Ascending aorta (tissue), 2 donors: ENCODE measurements at places on chromosomes 4 and X.

DNA sequence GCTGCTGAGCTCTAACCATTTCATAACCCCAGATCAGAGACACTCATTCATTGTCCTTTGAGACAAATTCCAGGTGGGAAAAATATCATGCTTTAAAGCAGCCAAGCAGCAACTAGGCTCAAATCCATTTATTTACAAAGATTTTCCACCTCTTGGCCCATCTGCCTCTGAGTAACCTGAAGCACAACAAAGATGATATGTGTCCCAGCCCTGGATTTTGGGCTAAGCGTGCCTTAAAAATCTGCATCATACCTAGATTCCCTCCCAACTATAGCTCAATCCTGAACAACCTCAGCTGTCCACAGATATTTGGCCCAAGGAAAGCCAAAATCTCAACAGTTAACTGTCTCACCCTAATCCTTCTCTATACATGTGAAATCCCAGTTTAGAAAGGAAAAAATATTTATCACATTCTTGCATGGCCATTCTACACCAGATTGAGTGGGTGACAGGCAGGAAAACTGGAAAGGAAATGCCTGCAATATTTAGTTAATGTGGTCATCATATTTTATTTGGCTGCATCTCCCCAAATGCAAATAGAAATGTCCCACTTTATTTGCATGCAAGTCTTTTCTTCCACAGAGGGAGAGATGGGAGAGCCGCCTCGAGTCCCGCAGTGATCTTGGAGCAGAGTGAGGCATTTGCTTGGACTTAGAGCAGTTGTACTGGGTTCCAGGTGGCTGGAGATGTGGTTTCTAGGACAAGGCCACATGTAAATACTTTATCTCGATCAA lies 146.4 kb upstream of the EOLA2 start:
- no peak for DNase-seq

- no peak for DNase-seq
These were observed 147.2 kb upstream of the WDFY3 start for GRCh38 chr4:85113706-85114105.

- no peak for DNase-seq
These were observed 193.4 kb upstream of the EDNRA start for GRCh38 chr4:147287588-147287890.

GRCh38 chr4:185888676-185889075 lies 76.7 kb upstream of the SORBS2 start:
- DNase-seq: no peak

DNA sequence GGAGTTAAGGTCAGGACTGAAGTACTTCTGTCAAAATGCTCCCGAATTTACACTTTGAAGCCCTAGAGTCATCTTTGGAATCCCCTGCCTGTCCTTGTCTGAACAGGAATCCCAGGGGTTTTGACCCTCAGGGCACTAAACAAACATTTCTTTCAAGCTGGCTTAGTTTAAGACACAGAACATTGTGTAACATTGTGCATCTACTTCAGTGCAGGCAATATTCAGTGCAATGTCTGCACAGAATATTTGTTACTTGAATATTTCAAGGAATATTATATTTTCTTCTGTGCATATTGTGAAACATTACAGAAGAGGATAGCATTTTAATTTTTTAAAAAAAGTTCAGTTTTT lies 763.4 kb downstream of the PCDH18 start:
- DNase-seq: no peak

DNA sequence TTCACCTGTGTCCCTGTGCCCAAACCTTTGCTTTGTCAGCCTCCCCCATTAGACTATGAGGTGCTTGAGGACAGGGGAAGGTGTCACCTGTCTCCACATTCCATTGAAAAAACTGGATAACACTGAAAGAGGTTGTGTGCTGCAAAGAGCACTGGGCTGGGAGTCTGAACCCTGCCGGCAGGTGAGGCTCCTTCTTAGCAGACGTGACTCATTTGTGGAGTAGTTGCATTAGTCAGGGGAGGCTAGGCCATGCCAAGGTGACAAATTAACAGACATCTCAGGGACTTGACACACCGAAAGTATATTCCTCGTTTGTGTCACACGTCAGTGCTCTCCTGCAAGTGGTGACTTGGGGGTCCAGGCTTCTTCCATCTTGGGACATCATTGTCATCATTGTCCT lies 95.9 kb upstream of the STX18 start:
- DNase-seq: no peak

GRCh38 chr4:134668237-134668636 lies 466.6 kb upstream of the PABPC4L start:
- no peak for DNase-seq

DNA sequence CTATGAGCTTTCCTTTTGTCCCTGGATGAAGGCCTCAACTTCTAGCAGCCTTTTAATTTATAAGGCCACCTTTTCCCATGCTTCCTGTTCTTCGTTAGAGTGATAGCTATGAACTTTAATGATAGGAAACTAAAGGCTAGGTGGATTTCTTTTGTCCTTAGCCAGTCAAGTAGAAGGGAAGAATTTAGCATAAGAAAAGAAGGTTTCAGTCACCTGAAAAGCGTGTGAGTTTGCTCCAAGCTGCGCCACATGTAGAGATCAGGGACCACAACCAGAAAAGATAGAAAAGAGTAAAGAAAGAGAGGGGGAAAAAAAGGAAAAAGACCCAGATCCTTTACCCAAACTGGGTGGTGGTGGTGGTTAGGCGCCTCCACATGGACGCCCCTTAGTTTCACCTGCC lies 28.6 kb downstream of the LUZP4 start:
- no peak for DNase-seq

DNA sequence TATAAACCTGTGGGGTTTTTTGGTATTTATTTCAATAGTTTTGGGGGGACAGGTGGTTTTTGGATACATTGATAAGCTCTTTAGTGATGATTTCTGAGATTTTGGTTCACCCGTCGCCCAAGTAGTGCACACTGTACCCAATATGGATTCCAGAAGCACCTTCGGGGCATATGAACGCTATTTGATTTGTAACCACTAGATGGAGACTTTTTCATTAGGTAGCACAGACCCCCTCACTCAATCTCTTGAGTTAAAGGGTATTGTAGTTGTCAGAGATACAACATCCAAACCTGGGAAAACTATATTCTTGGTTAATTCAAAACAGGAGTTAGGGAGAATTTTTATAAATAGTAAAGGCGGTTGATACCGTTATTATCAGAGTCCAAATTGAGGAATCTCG lies 79.8 kb downstream of the SPANXN3 start:
- no peak for DNase-seq

GRCh38 chr4:6188687-6189305 lies 11.6 kb downstream of the JAKMIP1 start:
- DNase-seq: no peak

DNA sequence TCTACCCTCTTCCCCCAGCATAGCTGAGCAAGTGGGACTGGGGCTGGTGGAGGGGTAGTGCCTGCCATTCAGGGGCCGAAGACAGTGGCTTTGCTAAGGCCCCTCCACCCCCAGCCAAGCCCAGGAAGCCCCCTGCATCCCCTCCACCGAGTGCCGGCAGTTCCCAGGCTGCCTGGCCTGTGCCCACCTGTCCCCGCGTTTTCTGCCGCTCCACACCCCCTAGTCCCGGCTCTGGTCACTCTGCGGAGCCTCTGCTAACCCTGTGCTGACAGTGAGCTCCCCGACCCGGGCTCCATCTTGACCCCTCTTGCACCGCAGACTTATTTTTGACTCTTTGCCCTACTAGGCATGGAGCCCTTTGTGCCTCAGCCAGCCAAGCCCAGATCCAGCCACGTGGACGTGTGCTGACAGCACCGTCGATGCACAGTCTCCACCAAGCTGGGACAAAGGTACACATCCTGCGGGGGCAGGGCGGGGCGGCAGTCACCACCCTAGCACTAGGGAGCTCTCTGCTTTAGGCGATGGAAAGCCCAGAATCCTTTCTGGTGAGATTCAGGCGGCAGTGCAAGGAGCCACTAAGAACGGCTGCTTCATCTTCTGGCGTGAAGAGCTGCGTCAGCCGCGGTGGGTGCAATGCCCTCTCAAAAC lies 96.6 kb downstream of the PHKA2 start:
- DNase-seq: no peak

- no peak for DNase-seq
These were observed 63.9 kb downstream of the TRMT44 start for GRCh38 chr4:8504279-8505007.

- no peak for DNase-seq
These were observed 125.3 kb downstream of the COL4A6 start for GRCh38 chrX:108312957-108313356.

GRCh38 chr4:37124800-37125199 lies 119.7 kb upstream of the NWD2 start:
- no peak for DNase-seq

- DNase-seq: no peak
These were observed 81.7 kb downstream of the PCDH19 start for GRCh38 chrX:100328351-100328750.

DNA sequence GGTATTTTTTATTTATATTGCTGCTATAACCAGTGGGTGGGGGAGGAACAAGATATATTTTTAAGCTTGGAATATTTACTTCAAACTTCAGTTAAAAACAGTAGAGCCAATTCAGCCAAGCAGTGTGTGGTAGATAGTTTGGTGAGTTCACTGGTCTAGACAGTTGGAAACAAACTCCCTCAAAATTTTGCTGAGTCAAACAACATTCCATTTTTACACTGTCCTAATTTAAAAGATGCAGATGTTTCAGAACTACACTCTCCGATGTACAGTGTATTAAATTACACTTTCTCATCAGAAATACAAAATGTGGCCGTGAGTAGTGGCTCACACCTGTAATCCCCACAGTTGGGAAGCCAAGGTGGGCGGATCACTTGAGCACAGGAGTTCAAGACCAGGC lies 23.3 kb downstream of the PRKX start:
- no peak for DNase-seq

- DNase-seq: no peak
These were observed 38.8 kb downstream of the DCLK2 start for GRCh38 chr4:150117094-150117493.

DNA sequence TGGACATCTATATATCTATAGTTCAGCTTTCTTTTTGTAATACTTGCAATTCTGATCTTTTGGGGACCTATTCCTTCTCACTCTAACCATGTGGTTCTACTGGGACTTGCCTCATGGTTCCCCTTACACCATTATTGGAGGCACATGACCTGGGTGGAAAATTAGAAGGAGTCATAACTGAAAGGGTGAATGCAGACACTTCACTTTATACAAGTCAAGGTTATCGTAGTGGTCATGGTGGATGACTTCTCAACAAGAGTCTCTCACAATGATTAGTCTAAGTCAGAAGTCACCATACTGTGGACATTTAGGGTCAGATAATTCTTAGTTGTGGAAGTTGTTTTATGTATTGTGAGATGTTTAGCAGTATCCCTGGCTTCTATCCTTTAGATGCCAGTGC lies 10.5 kb upstream of the EIF4E start:
- no peak for DNase-seq

- DNase-seq: no peak
These were observed 35.4 kb downstream of the CEP44 start for GRCh38 chr4:174318829-174319764.

DNA sequence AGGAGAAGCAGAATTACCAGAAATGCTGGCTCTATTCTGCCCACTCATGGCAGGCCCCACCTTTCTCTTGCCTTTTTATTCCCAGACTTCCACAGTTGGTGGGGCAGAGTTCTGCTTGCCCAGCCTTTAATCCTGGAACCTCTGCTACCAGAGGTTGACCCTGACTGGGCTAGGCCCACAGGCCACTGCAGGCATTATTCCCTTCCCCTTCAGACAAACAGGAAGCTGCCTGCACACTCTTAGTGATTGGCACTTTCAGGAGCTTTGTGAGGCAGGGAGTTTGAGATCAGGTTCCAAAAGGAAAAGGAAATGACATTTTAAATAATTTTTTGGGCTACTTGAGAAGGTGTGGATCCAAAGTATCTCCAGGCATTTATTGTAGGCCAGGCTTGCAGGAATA lies 18.8 kb downstream of the MSN start:
- no peak for DNase-seq

DNA sequence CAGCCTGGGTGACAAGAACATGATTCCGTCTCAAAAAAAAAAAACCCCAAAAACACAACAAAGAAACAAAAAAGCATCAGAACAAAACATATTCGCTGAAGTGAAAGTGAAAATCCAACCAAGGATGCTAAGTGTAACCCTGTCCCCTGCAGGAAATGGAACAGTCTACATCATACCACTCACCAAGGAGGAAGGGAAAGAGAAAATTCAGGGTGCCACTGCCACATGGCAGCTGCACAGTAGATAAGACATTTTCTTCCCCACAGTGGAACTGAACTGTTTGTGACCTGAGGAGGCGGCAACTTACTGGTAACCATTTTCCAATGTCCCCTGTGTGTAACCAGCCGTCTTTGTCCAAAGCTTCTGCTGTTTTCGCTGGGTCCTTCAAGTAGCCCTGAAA lies 28.2 kb upstream of the CENPU start:
- DNase-seq: no peak

DNA sequence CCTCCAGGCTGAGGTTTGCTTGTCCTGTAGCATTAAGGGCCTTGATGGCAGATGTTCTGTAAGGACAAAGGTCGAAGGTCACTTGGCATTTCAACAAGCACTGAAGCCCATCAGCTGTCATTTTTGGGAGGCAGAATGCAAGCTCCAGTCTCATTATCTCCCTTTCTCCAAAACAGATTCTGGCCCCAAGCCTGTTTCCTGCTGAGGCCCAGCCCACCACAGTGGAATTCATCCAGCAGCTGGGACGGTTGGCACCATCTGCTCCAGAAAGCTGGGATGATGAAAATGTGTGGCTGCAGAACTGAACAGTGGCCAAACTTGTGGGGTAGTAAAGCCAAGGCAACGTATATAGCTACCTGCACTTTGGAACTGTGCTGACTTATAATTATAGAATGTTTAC lies 17.7 kb upstream of the PPEF2 start:
- no peak for DNase-seq

GRCh38 chrX:124212622-124213021 lies 119.8 kb upstream of the TEX13D start:
- no peak for DNase-seq

GRCh38 chr4:99151995-99152394 lies 7.9 kb upstream of the ADH4 start:
- DNase-seq: no peak

GRCh38 chr4:185339941-185340340 lies 55.8 kb downstream of the LRP2BP start:
- DNase-seq: no peak

GRCh38 chr4:182842759-182843390 lies 74.3 kb downstream of the DCTD start:
- no peak for DNase-seq

DNA sequence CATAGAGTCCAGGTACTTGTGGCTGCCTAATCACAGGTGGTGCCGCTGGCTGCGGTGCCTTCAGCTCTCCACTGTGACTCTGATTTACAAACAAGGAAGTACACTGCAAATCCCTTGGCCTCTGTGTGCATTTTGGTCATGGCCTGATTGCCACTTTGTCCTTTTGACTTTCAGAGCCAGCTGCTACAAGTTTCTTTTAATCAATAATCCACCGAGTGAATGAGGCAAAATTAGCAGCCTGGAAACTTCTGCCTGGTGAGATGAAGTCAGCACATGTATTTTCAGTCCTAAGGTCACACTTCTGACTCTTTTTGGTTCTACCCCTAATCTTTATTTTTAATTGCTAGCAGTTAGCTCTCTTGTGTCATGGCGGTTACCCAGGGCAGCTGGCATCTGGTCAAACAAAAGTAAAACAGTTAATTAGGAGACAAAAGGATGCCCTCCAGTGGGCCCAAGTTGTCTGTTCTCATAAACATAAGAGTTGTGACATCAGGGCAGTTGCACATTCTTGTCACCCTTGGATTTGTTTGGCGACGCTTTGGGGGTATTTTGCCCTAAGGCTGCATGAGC lies 62.3 kb upstream of the LNX1 start:
- no peak for DNase-seq

- no peak for DNase-seq
These were observed 42.4 kb downstream of the PPP3CA start for GRCh38 chr4:101304916-101305315.
